ENCODE measurements at places on chromosomes 12 and 14.

GRCh38 chr12:1830981-1831963, 10.9 kb downstream of the LRTM2 start:
- DNase-seq: no peak

- DNase-seq: no peak
These were observed 19.8 kb upstream of the TCL1B start for GRCh38 chr14:95666450-95666849.

- no peak for DNase-seq
These were observed 61.7 kb upstream of the RIC8B start for GRCh38 chr12:106712768-106713167.

- no peak for DNase-seq
These were observed 32.2 kb upstream of the RIN3 start for GRCh38 chr14:92481386-92481785.

DNA sequence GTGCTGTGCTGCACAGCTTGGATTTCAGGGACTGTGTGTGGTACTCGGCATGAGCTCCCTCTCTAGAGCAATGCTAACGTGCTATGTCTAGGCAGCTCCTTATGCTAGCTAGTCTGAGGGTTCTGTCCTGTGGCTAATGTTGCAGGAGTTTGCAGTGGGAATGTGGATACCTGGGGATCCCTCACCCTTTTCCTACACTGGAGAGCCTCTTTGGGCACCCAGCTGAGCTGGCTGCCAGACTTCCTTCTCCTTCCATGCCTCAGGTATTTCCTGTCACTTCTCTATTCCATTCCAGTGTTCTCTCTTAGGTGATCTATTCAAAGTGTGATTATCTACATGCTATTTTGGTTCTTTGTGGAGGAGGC, 64.9 kb downstream of the FBXO33 start:
- DNase-seq: no peak

- DNase-seq: no peak
These were observed 3.6 kb upstream of the COPZ1 start for GRCh38 chr12:54321363-54321762.

DNA sequence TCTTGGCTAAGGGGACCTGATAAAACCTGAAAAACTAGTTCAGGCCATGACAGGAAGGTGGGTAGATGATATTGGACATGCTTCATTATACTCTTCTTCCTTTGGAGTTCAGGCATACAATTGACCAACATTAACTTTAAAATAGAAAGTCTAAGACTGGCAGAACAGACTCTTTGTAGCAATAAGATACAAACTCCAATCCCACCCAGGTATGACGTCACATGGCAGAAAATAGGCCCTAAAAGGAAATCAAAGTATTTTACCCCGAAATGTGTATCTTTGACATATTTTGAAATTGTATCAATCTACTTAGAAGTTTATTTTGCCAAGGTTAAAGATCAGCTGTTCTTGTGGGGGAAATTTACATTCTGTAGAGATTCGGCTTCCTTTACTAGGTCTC, 198.1 kb upstream of the LRIG3 start:
- no peak for DNase-seq

DNA sequence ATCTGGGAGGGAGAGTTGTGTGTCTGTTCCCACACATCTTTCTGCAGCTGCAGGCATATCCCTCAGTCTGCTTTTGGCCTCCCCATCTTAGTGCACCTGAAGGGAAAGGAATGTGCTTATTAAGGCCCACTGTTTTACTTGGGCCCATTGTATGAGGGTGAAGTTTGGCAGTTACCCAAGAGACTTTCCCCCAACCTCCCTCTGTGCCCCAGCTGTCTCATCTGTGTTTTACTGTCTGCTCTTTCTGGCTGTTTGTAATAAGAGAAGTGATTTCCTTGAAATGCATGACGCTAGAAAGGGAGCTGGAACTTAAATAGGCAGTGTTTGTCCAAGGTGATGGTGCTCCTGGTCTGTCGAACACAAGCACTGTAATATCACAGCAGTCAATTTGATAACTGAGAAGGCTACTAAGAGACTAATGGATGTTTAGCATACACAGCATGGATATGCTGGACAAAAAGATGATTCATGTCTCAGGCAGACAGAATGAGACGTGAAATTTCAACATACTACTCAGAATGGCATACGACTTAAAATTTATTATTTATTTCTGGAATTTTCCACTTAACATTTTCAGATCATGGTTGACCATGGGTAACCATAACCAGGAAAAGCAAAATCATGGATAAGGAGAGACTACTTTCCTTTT, 43.6 kb downstream of the FSCB start:
- peak; percentile 47 for DNase-seq

DNA sequence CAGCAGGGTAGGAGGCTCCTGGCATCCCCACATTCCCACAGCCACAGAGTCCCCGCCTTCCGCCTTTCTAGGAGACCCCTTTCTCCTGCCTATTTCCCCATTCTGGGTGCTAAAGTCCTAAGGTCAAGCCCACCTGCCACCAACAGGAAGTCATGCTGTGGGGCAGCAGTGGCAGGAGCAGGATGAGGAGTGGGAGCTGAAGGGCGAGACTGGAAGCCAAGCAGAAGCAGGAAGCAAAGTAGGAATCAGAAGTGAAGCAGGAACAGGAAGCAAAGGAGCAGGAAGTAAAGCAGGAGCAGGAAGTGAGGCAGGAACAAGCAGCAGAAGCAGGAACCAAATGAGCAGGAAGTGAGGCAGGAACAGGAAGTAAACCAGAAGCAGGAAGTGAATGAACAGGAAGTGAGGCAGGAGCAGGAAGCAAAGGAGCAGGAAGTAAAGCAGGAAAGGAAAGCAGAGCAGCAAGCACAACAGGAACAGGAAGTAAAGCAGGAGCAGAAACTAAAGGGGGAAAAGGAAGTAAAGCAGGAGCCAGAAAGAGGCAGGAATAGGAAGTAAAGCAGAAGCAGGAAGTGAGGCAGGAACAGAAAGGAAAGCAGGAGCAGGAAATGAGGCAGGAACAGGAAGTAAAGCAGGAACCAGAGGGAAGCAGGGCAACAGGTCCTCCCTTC, 38.3 kb upstream of the RIMBP2 start:
- no peak for DNase-seq

- no peak for DNase-seq
These were observed 14.8 kb upstream of the SH2B3 start for GRCh38 chr12:111390910-111391309.

DNA sequence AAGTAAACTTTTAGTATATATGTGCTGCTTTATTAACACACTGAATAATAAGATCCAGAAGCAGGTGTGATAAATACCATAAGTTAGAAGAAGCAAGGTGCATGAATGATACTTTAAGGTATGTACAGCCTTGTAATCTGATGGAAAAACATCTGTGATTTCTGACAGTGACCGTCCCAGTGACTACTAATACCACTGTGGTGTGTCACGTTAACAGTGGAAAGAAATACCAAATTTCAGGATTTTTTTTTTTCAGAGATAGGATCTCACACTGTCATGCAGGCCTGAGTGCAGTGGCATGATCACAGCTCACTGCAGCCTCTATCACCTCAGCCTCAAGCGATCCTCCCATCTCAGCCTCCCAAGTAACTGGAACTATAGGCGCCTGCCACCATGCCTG, 21.5 kb downstream of the SDS start:
- DNase-seq: no peak

GRCh38 chr12:130286741-130287440, 50.8 kb upstream of the PIWIL1 start:
- no peak for DNase-seq

DNA sequence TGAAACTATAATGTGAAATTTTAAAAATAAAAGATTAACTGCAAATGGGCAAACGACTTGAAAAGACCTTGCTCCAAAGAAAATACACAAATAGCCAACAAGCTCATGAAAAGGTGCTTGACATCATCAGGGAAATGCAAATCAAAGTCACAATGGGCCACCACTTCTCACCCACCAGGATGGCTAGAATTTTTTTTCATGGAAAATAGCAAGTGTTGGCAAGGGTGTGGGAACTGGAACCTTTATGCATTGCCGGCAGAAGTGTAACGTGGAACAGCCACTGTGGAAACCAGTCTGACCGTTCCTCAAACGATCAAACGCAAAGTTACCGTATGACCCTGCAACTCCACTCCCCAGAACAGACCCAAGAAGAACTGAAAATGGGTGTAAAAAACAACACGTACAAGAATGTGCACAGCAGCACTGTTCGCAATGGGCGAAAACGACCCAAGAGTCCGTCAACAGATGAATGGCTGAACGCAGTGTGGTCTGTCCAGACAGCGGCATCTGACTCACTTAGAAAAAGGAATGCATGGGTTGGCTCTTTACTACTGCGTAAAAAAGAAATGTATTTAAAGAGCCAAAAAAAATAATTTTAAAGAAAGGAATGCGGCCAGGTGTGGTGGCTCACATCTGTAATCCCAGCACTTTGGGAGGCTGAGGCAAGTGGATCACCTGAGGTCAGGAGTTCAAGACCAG, 40.2 kb downstream of the SCARB1 start:
- DNase-seq: no peak

DNA sequence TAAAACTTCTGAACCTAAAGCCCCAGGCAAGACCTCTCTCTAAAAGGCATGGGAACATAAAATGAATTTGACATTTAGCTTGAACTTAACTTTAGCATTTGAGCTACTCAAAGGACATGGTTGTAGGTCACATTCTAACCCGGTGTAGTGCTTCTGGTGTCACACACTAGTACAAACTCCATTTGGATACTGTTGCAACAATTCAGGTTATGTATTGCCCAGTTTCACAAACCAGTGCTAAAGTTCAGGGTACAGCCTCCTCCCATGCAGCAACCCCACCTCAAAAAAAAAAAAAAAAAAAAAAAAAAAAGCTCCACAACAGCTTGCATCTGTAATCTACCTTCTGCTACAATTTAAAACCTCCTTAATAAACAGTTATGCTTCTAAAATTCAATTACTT, 7.8 kb downstream of the PPTC7 start:
- DNase-seq: no peak

DNA sequence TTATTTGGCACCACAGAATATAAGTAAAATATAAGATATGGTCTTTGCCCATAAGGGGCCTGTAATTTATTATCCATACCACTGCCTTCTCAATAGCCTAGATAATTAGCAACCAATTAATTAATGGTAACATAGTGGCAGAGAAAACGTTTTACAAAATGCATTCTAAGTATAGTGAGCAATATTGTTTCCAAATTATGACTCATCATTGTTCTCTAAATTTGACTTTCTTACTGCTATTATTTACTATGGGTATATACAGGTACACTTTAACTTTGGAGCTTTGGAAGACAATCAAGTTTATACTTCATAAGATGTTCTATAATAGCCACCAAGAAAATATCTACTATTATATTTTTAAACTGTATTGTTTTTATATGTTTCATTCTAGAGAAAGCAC, 26.7 kb downstream of the DCP1B start:
- DNase-seq: no peak

GRCh38 chr14:92995620-92996019, 72.7 kb downstream of the CHGA start:
- no peak for DNase-seq

DNA sequence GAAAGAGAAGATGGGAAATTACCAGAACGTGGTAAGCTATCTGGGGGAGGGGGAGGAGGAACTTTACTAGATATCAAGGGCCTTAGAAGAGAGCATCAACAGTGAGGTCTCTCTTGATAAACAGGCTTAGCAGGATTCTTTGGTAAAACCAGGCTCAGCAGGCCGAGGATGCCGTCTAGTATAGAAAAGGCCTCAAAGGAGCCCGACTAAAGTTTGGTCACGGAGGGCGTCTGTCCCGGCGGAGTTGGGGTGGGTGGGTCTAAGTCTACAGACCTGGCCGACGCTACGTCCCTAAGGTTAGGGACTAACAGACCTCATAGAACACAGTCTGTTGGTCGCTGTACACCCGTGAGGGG, 538 bp upstream of the TIGAR start:
- no peak for DNase-seq

DNA sequence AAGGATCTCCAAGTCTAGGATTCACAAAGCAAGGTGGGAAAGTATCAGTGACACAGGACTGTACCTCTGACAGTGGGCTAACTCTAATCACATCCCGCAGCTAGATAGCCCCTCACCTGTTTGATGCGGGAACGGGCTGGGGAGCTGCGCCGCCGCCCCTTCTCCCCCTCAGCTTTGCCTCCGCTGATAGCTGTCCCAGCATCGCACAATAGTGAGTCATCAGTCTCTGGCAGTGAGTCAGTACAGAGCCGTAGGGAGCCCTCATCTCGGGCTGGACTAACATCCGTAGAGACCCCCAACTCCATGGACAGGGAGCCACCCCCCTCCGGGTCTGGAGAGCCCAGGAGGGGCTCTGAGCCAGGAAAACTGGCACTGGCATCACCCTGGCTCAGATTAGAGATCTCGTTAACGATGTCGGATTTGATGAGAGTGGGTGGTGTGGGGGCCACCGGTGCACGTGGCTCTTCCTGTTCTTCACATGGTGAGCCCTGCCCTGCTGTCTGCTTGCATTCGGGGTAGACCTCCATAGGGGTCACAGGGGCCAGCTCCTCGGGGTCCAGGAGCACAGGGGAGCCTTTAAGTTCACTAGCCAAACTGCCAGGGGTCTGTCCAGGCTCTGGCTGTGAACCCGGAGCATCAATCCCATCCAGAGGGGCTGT, 10.9 kb downstream of the KMT2D start:
- DNase-seq: no peak

DNA sequence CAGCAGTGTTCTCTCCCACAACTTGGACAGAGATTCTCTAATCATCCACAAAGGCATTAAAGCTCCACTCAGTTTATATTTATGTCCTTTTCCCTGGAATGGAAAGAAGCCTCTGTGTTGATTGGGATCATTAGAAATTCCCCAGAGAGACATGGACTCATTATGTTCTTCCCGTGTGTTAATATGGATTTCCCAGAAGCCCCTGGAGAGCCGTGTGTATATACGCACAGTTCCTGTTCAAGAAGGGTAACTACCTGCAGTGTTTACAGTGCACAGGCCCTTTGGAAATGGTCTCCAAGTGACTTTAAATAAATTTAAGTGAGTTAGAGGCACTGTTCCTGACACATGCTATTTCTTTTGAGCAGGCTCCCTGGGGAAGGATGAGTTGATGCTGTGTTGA, 428.0 kb upstream of the TMTC1 start:
- no peak for DNase-seq

DNA sequence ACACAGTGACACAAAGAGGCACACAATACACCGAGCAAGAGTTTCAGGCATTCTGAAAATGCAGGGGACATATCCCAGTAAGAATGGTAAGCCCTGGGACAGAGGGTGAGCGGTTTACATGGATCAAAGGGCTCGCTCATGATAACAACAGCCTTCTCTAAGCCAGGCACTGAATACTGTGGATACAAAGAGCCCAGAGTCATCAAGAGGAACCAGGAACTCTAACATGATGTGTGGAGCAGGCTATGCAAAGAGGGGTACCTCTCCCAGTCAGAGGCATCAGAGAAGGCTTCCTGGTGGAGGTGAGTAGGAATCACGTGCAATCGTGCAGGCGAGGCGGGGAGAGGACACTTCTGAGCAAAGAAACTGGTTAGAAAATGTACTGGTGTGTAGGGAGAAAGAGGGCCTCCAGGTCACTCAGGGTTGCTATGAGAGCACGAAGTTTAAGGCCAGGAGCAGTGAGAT, 76.9 kb upstream of the EEA1 start:
- DNase-seq: no peak

GRCh38 chr12:129570796-129571400, 332.9 kb downstream of the TMEM132D start:
- no peak for DNase-seq

- DNase-seq: no peak
These were observed 56.2 kb upstream of the VPS33A start for GRCh38 chr12:122322501-122322900.

- no peak for DNase-seq
These were observed 699 bp downstream of the KTN1 start for GRCh38 chr14:55580470-55581341.

GRCh38 chr12:128402486-128403243, 135.7 kb downstream of the TMEM132C start:
- DNase-seq: no peak

Data from NCI-H524 treated with DMSO at 0.1 percent for 48 hours (cell line).